Stimulated activated CD4-positive, alpha-beta T cell treated with anti-CD3 and anti-CD28 coated beads, Interleukin-12 subunit alpha, Interleukin-12 subunit beta, amount 100 ng/mL, for 4 hours (primary cell): ENCODE measurements at places on chromosomes 6 and 20.

- no peak for DNase-seq
These were observed 160.5 kb upstream of the MMS22L start for GRCh38 chr6:97443408-97444080.

- no peak for DNase-seq
These were observed 157.6 kb downstream of the ARHGAP18 start for GRCh38 chr6:129552413-129552812.

DNA sequence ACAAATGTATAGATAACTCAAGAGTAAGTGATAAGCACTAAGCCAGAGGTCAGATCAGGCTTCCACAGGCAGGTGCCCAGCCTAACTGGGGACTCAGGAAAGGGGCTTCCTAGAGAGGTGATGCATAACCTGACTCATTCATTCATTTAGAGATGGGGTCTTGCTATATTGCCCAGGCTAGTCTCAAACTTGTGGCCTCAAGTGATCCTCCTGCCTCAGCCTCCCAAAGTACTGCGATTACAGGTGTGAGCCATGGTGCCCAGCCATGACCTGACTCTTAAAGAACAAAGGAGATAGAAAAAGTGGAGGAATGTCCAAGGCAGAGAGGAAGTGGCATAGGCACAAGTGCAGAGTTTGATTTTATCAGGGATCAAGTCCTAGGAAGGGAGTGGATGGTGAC is 41.9 kb downstream of the GJA10 start:
- DNase-seq, result no peak

DNA sequence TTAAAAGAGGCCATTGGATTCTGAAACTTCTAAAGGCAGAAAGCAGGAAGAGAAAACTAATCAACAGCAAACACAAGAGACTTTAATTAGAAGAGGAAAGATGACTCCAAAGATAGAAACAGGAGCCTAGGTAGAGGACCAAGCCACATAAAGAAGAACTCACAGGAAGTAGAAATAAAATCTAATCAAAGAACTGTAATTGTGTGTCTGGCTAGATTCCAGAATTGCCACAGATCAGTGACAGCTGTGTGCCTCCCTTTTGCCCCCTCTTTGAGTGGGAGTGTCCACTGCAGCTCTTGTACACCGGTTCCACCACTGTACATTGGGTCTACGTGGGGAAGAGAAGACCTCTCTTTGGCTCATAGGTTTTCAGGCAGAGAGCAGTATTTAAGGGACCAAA is 22.3 kb upstream of the THEMIS start:
- no peak for DNase-seq

- DNase-seq, result no peak
These were observed 12.2 kb downstream of the MMP24 start for GRCh38 chr20:35238735-35239134.

- no peak for DNase-seq
These were observed 33.6 kb upstream of the HLA-A start for GRCh38 chr6:29908710-29909109.

DNA sequence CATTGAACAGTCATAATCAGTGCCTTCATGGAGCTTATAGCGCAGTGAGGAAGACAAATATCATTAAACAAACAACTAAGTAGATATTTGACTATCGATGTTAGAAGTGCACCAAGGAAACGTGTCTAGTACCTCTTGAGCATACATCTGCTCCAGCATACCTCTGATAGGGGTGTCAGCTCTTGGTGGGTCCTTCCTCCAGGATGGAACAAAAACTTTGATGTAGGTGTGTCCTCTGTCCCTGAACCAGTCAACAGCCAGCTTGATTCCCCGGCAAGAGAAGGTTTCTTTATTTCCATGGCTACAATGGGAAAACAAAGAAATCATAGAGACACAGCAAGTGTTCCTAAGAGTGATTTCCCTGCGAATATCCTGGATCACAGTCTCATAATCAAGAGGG is 23.1 kb downstream of the ZC3H12D start:
- DNase-seq, result no peak
